ENCODE measurements at places on chromosomes 1 and 21. TPM values are rescaled to one million over a fixed set of nuclear protein-coding genes. Genes with fewer than 3 reads are reported as not detected.

DNA sequence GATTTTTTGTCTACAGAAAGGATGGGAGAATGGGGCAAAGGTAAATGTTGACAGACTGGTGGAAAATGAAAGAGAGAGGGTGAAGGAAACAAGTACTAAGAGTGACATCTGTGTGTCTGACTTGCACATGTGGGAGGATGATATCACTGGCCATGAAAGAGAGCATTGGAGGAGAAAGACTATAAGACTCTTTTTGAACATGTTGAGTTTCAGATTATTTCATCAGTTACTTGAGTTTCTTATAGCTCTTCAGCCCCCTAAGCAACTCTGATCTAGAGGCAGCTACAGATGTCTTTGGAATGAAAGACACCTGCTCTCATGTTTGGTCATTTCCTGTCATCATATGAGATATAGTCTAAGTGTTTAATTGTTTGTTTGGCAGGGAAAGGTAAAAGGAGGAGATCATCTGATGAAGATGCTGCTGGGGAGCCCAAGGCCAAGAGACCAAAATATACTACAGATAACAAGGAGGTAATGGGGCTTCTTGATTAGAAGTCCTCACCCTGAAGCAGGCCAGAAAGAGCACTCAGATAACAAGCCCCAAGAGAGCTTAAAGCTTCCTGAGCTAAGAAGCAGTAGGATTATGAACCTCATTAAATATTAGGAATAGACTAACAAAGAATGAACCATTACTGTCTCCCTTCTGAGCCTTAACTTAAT lies 4.5 kb downstream of the POLR3C start:
- no peak for DNase-seq

DNA sequence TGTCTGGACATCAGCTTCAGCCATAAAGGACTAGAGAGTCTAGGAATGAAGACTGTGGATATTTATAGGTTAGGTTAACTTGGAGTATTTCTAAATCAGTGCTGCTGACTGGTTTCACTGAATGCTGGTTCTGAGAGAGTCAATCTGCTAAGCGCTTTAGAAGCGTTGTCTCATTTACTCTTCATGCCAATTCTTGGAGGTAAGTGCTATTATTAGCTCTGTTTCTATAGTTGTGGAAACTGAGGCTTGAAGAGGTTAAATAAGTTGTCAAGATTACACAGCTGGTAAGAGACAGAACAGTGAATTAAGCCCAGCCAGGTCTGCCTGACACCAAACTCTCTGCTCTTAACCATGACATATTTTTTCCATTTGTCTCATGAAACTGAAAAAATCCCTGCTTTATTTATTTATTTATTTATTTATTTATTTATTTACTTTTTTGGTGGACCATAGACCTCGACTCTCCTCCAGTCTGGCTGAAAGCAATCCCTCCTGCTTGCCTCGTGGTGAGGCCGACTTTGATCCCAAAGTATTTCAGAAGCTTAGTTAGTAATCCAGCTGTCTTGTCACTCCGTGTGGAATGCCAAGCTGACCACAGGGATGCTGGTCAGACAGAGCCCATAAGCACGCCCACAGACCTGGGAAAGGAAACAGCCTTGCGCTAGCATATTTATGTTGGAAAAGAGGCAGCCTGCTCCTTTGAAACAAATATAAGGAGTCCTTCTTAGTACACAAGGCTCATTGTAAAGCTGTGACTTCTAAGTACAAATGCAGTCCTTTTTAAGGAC lies 16.9 kb downstream of the NTMT2 start:
- no peak for DNase-seq

The SMIM1 gene
- 10.8 TPM for total RNA-seq

The LIN9 gene
- total RNA-seq: 5.4 TPM

The PTPN22 gene
- total RNA-seq: not detected

The TTC24 gene
- total RNA-seq: not detected

- DNase-seq: no peak
These were observed 226.2 kb downstream of the ZNF326 start for GRCh38 chr1:90220941-90221693.

The FMO5 gene
- 3.8 TPM for total RNA-seq

DNA sequence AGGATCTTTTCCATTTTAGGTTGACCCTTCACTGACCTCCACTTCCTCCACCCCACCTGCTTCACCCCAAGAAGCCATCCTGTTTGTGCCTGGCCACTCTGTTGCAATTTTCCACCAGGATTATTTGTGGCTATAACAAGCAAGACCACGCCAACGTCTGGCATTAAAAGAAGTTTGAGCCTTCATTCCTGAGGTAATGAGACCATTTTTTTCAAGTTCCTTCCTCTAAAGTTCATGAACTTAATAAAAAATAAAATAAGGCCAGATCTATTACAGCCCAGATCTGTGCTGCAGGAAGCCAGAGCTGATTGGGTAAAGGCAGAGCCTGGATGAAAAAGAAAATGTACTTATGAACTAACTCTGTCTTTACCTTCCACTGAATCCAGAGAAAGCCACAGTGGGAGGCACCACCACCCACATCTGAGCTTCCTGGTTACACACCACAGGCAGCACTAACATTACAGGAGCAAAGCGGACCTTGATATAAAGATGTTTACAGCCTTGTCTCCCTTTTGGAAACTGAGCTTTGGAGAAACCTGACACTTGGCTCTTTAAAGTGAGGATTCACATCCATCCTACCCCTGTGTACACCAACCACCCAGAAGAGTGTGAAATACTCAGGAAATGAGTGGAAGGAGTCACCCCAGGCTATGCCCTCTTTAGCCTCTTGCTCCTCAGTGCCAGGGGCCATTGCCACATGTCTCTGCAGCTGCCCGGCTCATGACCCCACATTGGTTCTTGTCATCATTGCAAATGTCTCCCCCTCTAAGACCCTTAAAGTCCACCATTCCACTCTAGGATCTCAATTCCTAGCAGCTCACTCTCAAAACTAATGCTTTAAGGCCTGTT lies 293.6 kb downstream of the PLPP3 start:
- no peak for DNase-seq

The DDOST gene
- 254 TPM for total RNA-seq

DNA sequence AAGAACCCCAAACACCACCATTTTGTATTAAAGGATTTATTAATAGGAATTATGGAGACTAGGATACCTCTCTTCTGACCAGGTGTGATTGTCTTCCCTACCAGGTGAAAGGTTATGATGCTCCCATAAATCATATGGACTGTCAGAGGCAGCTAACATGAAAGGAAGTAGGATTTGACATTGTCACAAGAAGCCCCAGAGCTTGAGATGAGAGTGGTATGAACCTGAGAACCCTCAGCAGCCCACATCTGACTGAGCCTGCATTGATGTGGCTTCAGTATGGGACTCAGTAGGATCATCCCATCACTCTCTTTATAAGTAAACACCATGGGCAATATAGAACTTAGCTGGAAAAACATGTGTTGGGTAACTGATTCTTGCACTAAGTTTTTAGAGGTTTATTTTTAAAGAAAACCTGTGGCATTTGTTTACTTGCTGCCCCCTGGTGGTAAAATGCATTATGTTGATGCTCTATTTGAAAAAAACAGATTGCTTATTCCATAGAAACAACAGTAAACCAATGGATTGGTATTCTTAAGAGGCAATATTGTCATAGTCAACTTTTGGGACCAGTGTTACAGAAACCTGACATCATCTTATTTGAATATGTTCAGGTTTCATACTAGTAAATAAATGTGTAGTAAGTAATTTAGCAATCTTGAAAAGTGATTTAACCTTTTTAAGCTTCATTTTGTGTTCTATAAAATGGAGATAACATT lies 16.6 kb upstream of the CACYBP start:
- DNase-seq: no peak

The MATN1 gene
- total RNA-seq: 0.24 TPM

- DNase-seq: no peak
These were observed 65.4 kb upstream of the LYST start for GRCh38 chr1:235932090-235932510.

The TMPRSS3 gene
- 1.3 TPM for total RNA-seq

The SELL gene
- total RNA-seq: not detected

- no peak for DNase-seq
These were observed 90.6 kb downstream of the SDCCAG8 start for GRCh38 chr1:243346468-243346867.

GRCh38 chr1:155729031-155729898 lies 40.4 kb downstream of the DAP3 start:
- DNase-seq: peak; percentile 72

DNA sequence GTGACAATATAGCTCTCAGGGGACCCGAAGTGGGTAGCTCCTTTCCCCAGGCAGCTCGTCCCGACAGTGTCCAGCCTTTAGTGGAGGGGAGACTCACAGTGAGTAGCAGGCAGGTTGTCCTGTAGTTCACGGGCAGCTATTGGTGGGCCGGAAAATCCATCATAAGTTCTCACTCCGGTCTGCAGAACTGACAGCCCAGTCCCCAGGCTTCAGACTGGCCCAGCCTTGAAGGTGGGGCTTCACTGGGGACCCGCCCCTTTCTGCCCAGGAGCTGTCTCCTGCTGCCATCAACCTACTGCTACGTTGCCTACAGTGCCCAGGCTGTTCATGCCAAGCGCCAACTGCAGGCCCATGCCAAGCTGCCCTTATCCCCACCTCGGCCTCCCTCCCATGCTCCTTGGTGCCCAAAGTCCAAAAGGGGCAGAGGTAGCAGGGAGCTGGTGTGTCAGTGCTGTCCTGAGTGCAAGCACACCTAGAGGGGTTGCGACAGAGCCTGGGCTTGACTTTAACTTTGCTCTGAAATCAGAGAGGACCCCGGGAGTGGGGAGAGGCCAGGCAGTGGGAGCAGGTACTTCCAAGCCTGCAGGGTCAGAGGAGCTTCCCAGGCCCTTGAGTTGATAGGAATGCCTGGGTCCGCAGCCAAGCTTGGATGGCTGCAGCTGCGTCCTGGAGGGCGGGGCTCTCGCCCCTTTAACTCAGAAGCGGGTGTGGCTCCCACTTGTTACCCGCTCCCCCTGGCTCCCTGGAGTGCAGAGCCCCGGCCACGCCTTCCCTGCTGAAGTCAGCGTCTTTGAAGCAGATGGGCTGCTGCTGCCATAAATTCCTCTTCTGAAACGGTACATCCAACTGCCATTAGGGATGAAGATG lies 1144.3 kb upstream of the NCAM2 start:
- DNase-seq: no peak

- DNase-seq: peak; percentile 91
These were observed 575 bp downstream of the PCNT start for GRCh38 chr21:46324390-46325072.

The KCNT2 gene
- total RNA-seq: 4.1 TPM

The NECTIN4 gene
- 193 TPM for total RNA-seq

- no peak for DNase-seq
These were observed 16.1 kb downstream of the ENSA start for GRCh38 chr1:150613061-150613920.

GRCh38 chr1:111841189-111841588 lies 85.5 kb downstream of the DDX20 start:
- no peak for DNase-seq

GRCh38 chr1:87478231-87478630 lies 149.6 kb downstream of the LMO4 start:
- DNase-seq: no peak

GRCh38 chr1:24888971-24889676 lies 41.0 kb downstream of the RUNX3 start:
- DNase-seq: no peak

The IVL gene
- 19.3 TPM for total RNA-seq

DNA sequence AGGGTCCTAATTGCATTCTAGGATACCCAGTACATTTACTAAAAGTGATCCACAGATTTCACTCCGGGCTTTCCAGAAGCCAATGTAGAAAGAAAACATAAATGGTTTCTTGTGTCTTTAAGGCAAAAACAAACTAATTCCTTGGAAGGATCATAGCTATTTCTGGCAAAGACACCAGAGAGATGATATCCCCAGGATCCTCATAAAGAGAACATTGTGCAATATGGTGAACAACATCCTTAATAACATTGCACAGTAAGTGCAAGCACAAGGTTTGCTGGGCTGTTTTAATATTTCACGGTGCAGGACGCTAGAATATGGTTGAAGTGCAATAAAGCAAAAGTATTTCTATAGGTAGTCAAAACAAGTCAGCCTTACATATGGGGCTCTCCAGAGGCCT lies 83.0 kb downstream of the NTPCR start:
- no peak for DNase-seq

DNA sequence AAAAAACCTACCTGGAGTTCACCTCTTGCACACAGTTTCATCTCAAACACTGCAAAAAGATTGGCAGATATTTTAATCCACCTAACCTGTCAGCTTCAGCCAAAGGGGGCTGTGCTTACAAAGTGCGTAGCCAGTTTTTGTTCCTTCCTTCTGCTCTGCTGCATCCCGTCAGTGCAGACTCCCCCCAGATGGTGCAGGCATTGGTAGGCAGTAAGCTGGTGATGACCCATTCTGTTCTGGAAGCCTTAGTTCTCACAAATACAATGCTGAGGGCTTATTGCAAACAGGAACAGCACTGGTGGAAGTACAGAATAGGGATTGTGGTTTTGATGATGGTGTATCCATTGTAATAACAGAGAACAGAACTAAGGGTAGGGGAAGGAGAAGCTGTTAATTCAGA lies 239.5 kb downstream of the RYR2 start:
- no peak for DNase-seq

DNA sequence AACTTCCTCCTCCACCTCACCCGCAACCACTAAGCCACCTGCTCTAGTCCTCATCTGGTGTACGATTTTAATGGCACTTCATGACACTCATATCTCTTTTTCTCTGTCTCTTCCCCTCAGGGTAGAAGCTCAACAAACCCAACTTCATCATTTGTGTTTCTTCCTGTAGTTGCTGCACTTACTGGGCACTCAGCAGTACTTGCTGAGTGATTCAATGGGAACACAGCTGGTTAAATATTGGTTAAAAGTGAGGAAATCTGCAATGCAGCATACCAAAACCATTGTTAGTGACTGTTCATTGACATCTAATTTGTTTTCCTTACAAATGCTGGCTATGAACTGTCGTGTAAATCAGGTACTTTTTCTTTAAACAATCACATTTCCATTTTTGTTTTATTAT lies 541.1 kb upstream of the PRMT6 start:
- DNase-seq: no peak

- DNase-seq: no peak
These were observed 8.0 kb upstream of the RLF start for GRCh38 chr1:40153073-40153770.

DNA sequence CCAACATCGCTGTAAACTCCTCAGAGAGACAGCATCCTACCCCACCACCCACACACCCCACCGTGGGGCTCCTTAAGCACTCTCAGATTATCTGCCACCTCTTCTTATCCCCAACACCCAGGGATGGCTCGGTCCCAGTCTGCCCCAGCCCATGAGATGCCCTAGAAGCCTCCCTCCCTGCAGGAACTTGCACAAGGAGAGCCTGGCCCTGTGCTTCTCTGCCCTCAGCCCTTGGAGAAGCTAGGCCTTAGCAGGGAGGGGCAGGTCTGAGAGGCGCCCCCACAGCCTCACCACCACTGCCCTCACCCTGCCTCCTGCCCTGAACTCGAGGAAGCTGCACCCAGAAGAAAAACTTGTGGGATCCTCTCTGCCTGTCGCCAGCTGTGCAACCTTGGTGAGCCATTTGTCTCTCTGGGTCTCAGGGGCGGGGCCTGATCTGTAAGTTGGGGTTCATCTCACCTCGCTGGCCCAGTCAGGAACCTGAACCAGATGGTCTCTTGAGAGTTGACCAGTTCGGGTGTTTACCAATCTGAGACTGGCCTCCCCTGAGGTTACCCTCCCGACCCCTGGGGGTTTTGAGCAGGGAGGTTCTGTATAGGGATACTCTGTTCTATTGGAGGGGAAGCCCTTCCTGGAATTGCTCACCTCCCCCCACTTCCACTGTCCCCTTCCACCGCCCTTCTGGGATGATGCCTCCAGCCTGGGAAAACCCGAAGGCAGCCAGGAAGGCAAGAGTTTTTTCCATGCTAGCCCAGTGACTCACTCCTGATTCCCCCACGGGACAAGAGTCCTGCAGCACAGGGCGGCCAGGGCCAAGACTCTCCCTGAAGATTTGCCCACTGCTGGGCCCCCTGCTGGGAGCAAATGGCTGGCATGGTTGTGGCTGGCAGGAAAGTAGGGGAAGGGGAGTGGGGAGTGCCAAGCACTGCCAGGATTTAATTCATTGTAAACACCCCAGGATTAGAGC lies at the start of gene S100A3:
Gene S100A3, minus strand, starts transcription at position 537 of the 967 bp plus-strand sequence. CDS start 773 bp downstream, outside the sequence.
- no peak for DNase-seq

Data from type B pancreatic cell (in vitro differentiated cells).